Fibroblast of skin of left biceps (primary cell): ENCODE measurements at places on chromosomes 5 and 9.

DNA sequence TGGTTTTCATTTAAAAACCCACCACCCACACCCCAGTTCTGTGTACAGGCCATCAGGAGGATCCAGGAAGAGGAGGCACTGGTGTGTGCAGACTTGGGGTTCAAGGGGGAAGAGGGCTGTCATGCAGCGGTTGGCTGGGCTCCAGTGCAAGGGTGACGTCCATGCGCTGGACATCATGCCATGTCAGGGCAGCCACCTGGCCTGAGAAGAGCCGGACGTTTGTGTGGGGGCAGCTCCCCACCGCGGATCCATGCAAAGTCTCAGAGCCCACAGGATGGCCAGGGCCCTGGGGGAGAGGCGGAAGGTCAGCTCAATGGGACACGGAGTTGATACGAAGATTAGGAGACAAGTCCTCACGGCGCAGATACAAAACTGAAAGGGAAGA, 11.1 kb downstream of the BRD9 start:
- no peak for DNase-seq

- no peak for DNase-seq
These were observed 112.2 kb downstream of the C9orf152 start for GRCh38 chr9:110095776-110096175.

DNA sequence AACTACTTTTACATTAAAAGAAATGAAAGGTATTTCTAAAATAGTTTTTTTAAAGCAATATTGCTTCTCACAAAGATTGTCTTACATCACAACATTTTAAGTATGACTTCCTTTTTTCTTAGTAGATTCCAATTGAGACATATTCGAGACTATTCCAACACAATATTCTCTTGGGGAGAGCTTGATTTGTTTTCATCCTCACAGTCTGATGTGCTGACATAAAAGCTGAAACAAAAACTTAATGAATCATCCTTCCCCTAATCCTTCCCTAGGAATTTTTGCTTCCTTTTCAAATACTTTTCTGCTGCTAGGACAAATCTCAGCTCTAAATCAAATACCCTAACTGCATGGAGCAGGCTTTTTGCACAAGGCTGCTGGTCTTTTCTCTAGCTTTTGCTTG, 245.8 kb upstream of the MAP3K1 start:
- DNase-seq = peak; percentile 61

DNA sequence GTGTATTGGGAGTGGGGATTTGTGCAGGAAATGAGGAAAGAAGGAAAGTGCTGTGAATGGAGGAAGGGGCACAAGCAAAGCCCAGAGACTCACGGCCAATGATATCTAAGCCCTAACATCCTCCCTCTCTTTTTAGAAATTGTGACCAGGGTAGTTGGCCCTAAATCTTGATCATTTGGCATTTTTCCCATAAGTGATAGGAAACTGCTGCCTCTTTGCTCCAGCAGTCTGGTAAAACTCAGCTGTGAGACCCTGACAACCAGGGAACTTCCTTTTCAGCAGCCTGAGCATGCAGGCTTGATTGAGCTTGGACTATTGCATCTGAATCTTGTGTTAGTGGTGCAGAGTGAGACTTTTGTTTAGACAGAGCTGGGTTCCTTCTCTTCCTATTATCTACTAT, 9.6 kb upstream of the ADRB2 start:
- DNase-seq = no peak
